SIG-M5 (cell line): ENCODE measurements at places on chromosomes 3 and 15.

GRCh38 chr15:67105065-67105951 is 39.9 kb downstream of the SMAD3 start:
- no peak for DNase-seq

GRCh38 chr15:25176991-25177954 is 222.5 kb downstream of the SNRPN start:
- no peak for DNase-seq

DNA sequence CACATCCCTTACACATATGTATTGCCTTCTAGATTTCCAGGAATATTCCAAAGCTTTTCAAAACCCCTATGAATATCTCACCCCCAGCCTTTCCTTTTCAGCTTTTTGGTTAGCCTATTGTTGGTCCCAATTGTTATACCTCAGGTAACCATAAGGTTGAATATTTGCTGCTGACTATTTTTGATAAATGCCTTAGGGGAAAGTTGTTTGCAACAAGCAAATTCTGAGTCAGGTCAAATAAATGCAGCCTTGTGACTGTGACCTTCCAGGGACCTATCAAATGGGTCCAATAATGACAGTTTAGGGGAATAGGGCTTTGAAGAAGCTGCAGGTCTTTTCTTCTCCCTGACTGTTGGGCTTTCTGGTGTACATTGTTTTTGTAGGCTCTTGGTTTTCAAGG is 699.7 kb downstream of the NTRK3 start:
- no peak for DNase-seq

DNA sequence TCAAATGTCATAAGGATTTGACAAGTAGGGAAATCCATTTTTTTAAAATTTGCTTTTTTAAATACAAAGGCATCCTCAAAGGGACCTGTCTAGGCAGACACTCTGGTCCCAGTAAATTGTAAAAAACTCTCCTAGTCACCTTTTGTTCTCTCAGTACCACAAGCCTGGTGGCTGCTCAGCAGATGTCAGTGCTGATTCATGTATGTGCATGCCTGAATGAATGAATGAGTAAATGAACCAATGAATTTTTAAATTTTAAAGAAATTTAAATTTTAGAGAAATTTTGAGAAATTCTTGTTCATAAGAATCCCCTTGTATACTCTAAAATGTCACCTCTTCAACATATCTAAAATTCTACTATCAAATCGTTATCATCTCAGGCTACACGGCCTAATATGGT is 199.5 kb downstream of the TLE3 start:
- DNase-seq, result no peak

- no peak for DNase-seq
Measured at GRCh38 chr3:9098716-9099675, 135.7 kb upstream of the RAD18 start.

GRCh38 chr3:44104668-44105321 is 136.9 kb upstream of the TOPAZ1 start:
- DNase-seq, result no peak

GRCh38 chr3:54123776-54124196 is 1.4 kb downstream of the CACNA2D3 start:
- no peak for DNase-seq

GRCh38 chr3:136862617-136863322 is 762 bp downstream of the NCK1 start:
- DNase-seq, result no peak

DNA sequence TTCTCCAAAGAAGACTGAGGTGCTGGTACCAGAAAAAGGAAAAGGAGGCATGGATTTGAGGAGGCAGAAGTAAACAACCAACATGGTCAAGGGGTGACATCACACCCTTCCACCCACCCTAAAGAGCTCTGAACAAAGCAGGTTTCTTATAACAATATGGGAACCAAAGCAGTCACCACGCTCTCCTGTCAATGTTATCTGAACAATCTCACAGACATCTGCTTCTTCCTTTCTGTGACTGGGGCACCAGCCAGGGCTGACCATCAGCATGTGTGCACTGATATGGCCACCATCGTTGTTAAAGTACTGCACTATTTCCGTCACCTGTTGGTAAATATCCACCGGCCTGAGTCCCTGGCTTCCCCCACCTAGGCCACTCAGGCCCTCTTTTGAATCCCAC is 252.9 kb downstream of the SHQ1 start:
- DNase-seq, result no peak

GRCh38 chr15:73691396-73691795 is 7.2 kb downstream of the CD276 start:
- DNase-seq, result no peak

DNA sequence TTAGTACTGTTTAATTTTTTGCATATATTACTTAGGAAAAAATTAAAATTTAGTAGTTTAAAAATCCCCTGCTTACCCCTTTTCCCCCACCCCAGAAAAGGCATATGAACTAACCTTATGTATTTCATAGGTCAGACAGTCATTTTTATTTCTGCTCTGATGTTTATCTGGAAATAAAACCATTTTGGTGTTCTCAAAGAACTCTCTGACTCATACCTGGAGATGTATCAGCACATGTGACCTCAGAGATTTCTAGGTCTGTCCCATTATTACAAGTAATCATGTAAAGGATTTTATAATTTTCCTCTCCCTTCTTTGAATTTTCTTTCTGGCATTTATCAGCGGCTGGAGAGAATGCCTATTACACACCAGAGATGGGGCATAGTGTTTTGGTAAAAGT is 14.1 kb upstream of the CCR8 start:
- DNase-seq, result no peak

GRCh38 chr3:13192471-13193213 is 119.4 kb upstream of the IQSEC1 start:
- no peak for DNase-seq

- DNase-seq, result no peak
Measured at GRCh38 chr15:38150794-38151193, 101.8 kb upstream of the SPRED1 start.

- no peak for DNase-seq
Measured at GRCh38 chr3:43759297-43759782, 68.6 kb downstream of the ABHD5 start.

- no peak for DNase-seq
Measured at GRCh38 chr15:31020542-31020941, 29.1 kb upstream of the MTMR10 start.

DNA sequence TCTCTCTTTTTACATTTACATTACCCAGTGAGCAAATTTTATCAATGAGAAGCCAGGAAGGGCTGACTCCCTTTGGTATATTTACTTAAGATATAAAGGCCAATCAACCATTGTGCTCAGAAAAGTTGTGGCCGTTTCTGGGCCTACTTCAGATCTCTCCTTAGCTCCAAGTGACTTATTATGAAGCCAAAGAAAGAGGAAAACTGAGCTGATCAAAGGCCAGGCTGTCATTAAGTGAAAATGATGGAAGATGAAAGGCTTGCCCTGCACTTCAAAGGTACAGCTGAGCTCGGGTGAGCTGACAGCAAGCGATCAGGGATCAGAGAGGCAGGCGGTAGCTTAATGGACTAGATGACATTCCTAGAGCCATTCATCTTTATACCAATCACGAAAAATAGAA is 24.8 kb downstream of the VGLL4 start:
- DNase-seq, result no peak

DNA sequence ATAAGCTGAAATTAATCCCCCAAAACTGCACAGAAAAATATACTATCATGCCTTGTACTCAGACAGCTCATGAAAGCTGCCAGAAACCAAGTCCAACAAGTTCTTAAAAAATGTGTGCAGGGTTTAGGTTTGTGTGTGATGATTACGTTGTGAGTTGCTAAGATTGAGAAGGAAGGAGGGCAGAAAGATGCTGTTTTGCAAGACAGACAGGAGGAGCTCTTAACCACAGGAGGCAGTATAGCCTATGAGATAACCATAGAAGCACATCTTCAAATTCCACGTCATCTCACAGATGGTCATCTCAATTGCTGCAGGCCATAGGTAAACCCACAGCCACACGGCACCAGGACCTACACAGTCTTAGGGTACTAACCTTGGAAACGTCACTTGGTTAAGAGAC is 191.9 kb downstream of the STT3B start:
- no peak for DNase-seq

DNA sequence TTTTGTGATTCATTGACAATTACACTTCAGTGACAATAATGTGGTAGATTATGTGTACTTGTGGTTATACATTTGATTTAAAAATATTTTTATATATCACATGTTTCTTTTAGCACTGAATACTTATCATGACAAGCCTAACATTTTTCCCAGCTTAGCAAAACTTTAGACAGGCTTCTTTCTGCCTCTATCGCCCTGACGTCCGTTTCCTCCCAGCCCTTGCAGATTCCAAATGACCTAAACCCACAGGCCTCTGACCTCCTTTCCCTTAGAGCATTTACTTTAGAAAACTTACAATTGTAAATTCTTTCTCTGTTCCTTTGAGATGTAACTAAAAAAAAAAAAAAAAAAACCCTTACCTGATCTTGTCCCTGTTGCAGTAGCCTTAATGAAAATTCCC is 326.1 kb downstream of the UNC13C start:
- no peak for DNase-seq

DNA sequence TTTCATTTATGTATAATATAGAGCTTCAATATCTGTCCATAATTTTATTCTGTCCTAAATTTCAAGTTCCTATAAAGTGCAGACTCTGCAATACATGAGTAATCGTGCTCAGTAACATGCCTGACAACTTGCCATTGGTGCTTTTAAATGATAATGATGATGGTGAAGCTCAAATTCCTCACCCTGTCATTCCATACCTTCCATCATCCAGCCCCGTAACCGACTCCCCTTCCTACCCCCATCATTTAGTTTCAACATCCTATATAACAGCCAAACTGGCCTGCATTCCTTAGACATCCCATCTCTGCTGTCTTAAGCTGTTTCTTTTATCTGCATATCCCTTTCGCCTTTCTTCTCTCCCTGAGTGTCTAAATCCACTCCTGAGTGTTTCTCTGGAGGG is 67.2 kb upstream of the DLG1 start:
- no peak for DNase-seq

DNA sequence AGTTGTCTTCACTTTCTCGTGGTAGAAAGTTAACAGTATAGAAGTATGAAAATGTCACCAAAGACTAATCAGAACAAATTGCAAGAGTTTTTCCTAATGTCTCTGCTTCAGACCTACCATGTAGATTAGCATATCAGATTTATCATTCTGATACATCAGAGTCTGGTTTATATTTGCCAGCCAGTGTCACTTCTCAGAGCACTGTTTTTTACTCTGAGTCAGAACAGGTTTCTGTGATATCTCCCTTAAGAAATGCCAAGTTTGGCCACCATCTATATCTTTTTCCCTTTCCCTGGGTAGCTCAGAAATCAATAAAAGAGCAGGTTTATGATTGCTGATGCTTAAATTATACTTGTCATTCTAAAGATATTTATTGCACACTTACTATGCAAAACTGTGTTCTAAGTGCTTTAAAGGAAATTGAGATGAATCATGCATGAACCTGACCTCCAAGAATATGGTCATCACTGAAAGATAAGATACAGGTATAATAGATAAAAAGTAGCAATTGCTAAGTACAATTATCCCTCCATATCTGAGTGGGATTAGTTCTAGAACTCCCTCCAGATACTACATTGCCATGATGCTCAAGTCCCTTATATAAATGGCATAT is 672.7 kb upstream of the NAALADL2 start:
- DNase-seq, result no peak

DNA sequence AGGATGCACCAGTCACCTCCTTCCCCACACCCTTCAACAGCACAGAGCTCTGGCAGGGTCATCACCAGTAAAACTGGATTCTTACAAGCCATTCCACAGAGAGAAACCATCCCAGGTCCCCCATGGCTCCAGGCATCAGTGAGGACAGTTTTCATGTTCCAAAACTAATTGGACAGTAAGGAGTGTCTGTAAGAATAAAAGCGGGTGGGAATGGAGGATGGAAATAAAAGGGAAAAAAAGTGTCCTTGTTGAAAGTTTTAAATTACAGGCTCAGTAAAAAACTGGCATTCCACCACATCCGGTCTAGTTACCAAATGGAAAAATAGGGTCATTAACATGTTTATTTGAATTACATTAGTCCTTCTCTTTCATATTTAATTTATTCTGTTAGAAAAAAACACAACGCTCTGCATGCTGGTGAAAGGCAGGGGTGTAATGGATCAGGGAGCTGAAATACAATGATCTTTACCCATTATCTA is 117.4 kb downstream of the TIGIT start:
- no peak for DNase-seq

DNA sequence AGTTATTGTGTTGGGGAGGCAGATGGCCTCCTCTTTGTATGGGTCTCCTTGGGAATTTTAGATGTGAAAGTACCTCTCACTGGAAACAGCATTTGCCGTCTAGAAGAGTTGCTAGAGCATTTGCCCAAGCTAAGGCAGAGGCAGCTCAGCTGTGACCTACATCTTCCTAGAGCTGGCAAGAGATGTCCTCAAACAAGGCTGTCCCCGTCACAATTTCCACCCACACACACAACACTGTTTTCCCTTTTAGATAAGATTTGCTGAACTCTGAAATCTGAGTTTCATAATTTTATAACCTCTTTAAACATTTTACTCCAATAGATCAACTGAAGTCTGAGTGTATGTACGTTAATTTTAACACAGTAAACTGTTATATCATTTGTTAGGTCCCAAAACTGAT is 352.6 kb downstream of the EPHB1 start:
- no peak for DNase-seq

- no peak for DNase-seq
Measured at GRCh38 chr3:29167180-29167579, 113.7 kb upstream of the RBMS3 start.

GRCh38 chr3:50587806-50588758 is 18.8 kb downstream of the HEMK1 start:
- DNase-seq, result no peak

- DNase-seq, result no peak
Measured at GRCh38 chr3:106452096-106452495, 583.3 kb upstream of the CBLB start.

GRCh38 chr3:169244119-169244864 is 419.2 kb downstream of the MECOM start:
- DNase-seq, result no peak

DNA sequence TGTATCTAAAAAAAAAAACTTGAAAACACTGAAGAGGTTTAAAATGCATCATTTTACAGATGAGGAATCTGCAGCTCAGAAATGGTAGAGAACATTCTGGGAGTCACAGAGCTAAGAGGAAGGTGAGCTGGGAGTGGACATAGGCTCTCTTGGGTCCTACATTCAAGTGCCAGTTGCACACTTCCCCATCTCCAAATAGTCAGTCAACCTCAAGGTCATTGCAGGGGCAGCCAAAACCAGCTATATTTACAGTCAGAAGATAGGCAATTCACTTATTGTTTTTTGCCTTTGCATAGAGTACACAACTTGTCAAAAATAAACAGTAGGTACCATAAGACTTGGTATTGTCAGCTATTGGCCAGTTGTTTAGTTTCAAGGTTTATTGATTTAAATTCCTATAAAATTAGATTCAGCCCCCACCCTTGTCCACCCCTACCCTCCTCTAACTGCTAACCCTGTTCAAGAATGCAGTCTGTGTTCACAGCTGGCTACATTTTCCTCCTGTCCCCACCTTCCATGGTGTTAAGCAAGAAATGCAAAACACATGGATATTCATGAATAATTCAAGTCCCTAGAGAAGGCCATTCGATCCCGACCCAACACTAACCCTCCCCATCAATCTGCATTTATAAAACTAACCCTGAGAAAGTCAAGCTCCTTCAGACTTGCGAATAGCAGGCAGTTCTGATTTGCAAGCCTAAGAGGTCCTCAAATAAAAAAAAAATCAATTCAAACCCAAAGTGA is 567.0 kb upstream of the MCTP2 start:
- DNase-seq, result no peak

GRCh38 chr3:106552351-106553043 is 683.7 kb upstream of the CBLB start:
- DNase-seq, result no peak

GRCh38 chr15:101025896-101026631 is 106.9 kb downstream of the LRRK1 start:
- DNase-seq, result no peak
